ENCODE measurements at places on chromosomes 3 and 15. TPM values are rescaled to one million over a fixed set of nuclear protein-coding genes. Genes with fewer than 3 reads are reported as not detected.

GRCh38 chr3:16790432-16791400, 94.0 kb upstream of the PLCL2 start:
- H3K36me3 ChIP-seq = no peaks in the 10 kb centered on the region
- H3K4me1 ChIP-seq = peaks cover 5% of the 10 kb centered on the region
- H3K4me3 ChIP-seq = no peak overlapping the region
- DNase-seq = no peak

GRCh38 chr15:43449981-43450380, 43.0 kb downstream of the TP53BP1 start:
- no peaks in the 10 kb centered on the region for H3K27me3 ChIP-seq
- no peaks in the 10 kb centered on the region for H3K4me1 ChIP-seq
- no peak overlapping the region for H3K27ac ChIP-seq

DNA sequence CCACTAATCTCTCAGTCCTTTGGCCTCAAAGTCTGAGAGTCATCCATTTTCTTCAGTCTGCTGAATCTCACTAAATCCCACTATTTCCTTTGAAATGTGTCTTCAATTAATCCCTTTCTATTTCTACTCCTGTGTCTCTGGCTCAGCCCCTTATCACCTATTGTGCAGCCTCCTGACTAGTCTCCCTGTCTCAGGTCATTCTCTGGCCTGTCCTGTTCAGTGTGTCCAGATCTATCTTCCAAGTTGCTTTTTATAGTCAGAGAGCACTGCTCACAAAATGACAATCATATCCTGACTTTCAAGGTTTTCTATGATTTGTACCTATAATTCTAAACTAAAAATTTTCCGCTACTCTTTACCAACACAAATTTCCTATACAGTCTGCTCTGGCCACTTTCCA, 7.6 kb downstream of the ROPN1 start:
- H3K27ac ChIP-seq = no peak overlapping the region
- no peaks in the 10 kb centered on the region for H3K36me3 ChIP-seq
- DNase-seq = no peak
- H3K4me1 ChIP-seq = peaks cover 6% of the 10 kb centered on the region
- no peak overlapping the region for H3K4me3 ChIP-seq
- no peaks in the 10 kb centered on the region for H3K27me3 ChIP-seq

DNA sequence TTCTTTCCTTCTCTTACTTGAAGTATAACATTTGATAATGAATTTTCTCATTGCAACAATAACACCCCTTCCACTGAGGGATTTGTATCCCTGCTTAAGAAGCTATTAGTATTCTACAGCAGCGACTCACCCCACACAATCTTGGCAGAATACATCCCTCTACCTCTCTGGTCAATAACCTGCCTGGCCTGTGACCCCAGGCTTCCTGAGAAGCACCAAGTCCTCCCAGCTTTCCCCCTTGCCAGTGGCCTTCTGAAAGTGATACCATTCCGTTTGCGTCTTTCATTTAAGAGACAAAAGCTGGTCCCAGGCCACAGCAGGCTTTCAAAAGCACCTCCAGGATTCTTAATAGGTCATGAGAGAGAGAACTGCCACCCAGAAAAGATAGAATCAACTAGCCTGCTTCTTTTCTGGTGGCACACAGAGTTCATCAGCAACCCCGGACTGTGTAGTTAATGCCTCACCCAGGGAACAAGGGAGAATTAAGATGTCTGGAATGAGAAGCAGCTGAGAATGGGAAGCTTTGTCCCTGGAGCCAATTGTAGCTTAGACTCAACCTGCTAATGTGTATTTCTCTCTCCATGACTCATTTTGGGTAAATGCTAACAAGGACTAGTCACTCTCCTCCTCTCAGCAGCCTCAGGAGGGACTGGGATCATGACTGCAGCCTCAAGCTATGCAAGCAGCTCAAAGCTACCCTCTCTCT, 101.0 kb upstream of the CPNE4 start:
- no peak for DNase-seq
- H3K4me1 ChIP-seq = no peaks in the 10 kb centered on the region
- H3K4me3 ChIP-seq = no peak overlapping the region
- no peak overlapping the region for H3K27ac ChIP-seq
- no peaks in the 10 kb centered on the region for H3K36me3 ChIP-seq

DNA sequence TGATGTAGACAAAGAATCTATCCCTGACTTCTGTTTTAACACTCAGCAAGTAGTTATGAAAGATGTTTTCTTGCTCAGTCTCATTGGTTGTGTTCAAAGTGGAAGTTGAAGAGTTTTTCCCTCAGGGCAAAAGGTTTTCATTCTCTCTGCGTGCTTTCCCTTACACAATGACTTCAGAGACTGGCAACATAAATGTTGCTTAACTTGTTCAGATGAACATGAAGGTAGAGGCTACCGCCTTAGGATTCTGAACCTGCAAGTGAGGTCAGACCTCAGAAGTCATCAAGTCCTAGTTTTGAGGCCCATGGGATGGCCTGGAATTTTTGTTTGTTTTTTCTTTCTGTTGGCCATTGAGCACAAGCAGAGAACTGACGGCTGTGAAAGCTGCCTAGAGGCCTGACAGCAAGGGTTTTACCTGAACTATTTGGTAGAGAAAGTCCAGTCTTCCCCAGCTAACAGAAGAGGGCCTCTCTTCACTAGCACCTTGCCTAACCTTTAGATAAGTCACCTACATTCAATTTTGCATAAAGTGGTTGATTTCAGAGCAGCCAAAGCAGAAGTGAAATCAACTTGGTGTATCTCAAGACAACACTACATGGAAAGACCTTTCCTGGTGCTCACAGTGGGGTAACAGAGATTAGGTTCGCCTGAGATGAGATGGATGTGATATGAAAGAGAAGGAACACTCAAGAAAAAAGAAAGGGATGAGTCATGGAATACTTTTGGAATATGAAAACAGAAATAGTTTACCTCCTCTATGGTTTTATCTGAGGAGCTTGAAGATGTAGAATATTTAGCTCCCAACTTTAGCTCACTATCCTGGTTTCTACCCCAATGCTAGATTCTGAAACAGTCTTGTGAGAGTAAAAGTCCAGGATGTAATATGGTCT, 53.6 kb upstream of the AP4E1 start:
- no peak overlapping the region for H3K4me3 ChIP-seq
- DNase-seq = no peak
- no peaks in the 10 kb centered on the region for H3K27me3 ChIP-seq
- no peak overlapping the region for H3K27ac ChIP-seq

- peaks cover 8% of the 10 kb centered on the region for H3K27me3 ChIP-seq
- H3K36me3 ChIP-seq = no peaks in the 10 kb centered on the region
- H3K4me3 ChIP-seq = peak overlapping the region; percentile 75
- peaks cover 8% of the 10 kb centered on the region for H3K4me1 ChIP-seq
Measured at GRCh38 chr3:98902351-98902740, 851 bp upstream of the DCBLD2 start.

- no peaks in the 10 kb centered on the region for H3K4me1 ChIP-seq
- no peaks in the 10 kb centered on the region for H3K36me3 ChIP-seq
- H3K4me3 ChIP-seq = no peak overlapping the region
- no peak for DNase-seq
- H3K27me3 ChIP-seq = no peaks in the 10 kb centered on the region
Measured at GRCh38 chr3:189734061-189734460, 102.9 kb downstream of the TP63 start.

DNA sequence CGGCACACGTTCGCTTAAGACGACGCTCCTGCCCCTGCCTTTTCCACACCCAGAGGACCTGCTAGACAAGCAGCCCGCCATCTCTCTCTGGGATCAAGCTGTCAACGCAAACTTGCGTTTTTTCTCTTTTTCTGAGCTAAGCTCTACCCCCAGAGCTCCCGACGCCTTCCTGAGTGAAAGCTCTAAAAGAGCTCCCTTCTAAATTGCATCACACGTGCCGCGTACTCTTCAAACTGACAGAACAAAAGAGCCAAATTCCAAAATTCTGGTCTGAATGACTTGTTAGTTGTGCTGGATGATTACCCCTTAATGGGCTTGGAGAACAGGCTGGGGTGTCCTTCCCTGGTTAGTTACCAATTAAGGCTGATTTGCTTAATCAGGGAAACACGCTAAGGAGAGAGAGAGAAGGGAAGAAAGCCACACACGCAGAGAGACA, 81.2 kb downstream of the MDFIC2 start:
- H3K36me3 ChIP-seq = no peaks in the 10 kb centered on the region
- no peaks in the 10 kb centered on the region for H3K27me3 ChIP-seq
- H3K4me1 ChIP-seq = no peaks in the 10 kb centered on the region
- H3K27ac ChIP-seq = no peak overlapping the region
- no peak overlapping the region for H3K4me3 ChIP-seq

DNA sequence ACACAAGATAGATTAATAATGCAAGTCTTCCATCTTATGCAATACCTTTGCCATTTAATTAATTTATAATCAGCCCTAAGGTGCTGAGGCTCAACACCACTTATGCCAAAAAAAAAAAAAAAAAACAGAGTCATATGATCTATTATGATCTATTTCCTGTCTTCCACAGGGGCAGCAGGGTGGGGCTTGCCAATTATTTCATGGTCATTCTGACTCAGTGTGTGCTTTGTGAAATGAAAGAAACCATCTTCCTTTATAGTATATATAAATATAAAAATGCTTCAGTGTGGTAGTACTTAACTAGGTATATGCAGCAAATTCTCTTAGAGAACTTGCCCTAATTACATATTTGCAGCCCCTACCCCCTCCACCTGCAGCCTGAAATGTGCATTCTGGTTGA, 7.2 kb upstream of the RARB start:
- no peak for DNase-seq
- H3K4me1 ChIP-seq = no peaks in the 10 kb centered on the region
- H3K27ac ChIP-seq = no peak overlapping the region
- H3K36me3 ChIP-seq = no peaks in the 10 kb centered on the region
- no peak overlapping the region for H3K4me3 ChIP-seq
- no peaks in the 10 kb centered on the region for H3K27me3 ChIP-seq

GRCh38 chr3:141486746-141487520, at the start of gene RASA2:
RASA2 (plus strand) TSS chr3:141487027; CDS start chr3:141487084, 57 bp downstream.
- peaks cover 56% of the 10 kb centered on the region for H3K4me1 ChIP-seq
- peak; percentile 69 for DNase-seq
- peak within 1 kb of the TSS; percentile 60 for H3K4me3 ChIP-seq

DNA sequence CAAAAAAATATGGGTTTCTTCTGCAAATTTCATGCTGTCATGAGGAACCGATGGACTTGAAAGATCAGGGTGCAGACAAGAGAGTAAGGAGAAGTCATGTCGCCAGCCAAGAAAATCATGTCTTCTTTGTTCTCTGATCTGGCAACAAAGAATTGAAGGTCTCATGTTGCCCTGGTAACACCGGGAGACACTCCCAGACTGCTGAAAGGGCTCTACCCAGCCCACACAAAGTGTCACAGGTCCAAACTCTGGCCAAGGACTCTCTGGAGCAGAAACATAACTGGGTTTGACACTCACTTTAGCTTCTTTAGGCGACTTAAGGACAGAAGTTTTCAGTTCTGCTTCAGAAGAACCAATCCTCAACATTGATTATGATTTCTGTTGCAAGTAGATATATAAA, 42.9 kb downstream of the SIDT1 start:
- H3K4me3 ChIP-seq = no peak overlapping the region
- peaks cover 3% of the 10 kb centered on the region for H3K36me3 ChIP-seq
- H3K27ac ChIP-seq = no peak overlapping the region
- no peaks in the 10 kb centered on the region for H3K27me3 ChIP-seq

FOXB1 gene
- not detected for total RNA-seq

DENND6A gene
- 40.1 TPM for total RNA-seq

TMEM207 gene
- total RNA-seq = not detected

ERC2 gene
- not detected for total RNA-seq

GNAT1 gene
- total RNA-seq = not detected

NRG4 gene
- not detected for total RNA-seq
